ENCODE measurements at places on chromosomes 2 and 18.

GRCh38 chr2:144541396-144541795 is 21.5 kb upstream of the ZEB2 start:
- DNase-seq, result no peak

DNA sequence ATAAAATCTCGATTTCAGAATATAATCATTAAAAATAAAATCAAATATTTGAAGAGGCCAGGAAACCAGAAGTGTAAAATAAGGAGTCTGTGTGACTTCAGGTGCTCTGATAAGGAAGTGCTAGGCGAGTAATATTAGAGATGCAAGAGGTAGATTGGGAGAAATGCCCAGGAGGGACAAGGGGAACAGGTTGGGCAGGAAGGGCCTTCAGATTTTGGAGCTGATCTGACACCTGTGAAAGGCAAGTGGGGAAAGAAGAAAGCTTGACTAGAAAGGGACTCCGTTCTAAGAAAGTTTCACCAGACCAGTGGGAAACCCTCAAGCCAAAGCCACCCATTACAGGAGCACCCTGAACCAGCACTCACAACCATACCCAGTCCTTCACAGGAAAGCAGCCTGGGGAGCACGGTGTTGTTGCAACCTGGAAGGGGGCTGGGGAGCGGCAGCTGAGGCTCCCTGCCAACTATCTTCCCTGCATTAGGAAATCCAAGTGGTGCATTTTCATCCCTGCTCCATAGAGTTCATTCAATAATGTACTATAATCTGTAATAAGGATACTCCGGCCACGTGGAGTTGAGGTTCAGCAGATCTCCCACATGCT is 57.5 kb upstream of the GREB1L start:
- DNase-seq, result no peak

- DNase-seq, result no peak
Observed at GRCh38 chr2:15882761-15883497, 57.4 kb upstream of the MYCN start.

DNA sequence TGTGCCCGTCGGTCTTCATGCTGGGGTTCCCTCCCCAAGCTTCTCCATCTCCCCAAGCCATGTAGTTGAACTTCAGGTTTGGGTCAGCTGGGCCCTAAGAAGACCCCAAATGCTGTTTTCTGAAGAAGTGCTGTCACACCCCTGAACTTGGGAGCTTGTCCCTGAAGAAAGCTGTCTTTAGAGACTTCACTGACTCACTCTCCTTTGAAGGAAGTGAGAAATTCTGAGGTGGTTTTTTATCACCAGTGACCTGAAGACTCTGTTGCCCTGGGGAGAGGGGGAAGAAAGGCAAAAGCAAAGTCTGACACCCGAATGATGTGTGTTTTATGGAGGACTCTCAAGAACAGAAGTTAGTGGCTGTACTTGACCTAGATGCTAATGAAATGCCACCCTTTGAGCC is 83.6 kb upstream of the BCL2L11 start:
- no peak for DNase-seq

- no peak for DNase-seq
Observed at GRCh38 chr2:181174611-181175580, 194.5 kb downstream of the UBE2E3 start.

DNA sequence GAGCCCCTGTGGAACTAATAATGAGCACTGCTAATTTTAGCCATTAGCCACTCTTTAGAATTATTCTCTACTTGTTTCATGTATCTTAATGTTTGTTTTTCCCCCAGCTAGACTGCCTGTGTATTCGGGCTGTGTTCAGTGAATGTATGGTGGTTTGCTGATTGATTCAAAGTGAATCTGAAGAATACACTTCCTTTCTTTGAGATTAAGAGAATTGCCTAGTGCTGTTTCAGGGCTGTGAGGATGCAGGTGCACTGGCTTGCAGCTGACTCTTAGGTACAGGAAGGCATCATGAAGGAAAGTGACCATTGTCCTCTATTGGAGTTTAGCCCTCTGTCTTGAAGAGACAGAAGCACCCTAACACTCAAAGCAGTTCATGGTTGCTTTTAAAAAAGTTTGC is 138.7 kb downstream of the CERS6 start:
- DNase-seq, result no peak

GRCh38 chr2:8249769-8250168 is 432.1 kb upstream of the ID2 start:
- DNase-seq, result no peak

DNA sequence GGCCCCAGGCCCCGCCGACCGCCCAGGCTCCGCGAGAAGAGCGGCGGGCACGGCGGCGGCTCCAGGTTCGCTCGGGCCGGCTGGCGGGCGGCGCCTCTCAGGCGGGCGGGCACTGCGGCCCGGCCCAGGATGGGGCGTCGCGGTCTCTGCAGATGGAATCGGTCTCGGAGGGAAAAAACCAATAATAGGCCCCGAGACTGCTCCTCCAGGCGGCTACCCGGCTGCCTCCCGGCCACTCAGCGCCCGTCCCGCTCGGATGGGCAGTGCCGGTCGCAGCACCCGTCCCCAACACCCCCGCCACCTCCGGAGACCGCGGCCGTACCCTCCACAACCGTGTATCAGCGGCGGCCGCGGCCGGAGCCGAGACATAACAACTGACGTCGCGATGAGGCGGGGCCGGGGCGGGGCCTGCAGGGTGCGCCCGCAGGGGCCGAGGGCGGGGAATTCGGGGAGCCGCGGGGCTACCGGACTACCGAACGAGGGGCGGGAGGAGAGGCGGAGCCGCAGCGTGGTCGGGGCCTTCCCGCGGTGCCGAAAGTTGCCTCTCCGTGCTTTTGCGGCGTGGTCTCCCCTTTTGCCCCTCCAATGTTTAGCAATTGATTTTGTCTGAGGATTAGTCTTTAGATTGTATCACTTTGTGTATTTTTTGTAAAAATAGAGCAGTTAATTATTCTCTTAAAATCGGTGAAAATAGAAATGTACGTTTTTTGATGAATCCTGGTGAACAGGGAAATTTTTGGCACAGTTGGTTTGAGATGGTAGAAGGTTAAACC is at the start of gene RNF103:
TSS of gene RNF103 (minus strand) at position 372 of the 773 bp plus-strand sequence. CDS start 979 bp downstream, outside the sequence.
- DNase-seq, result peak; percentile 98

- DNase-seq, result no peak
Observed at GRCh38 chr2:101677658-101678057, 19.8 kb upstream of the MAP4K4 start.

DNA sequence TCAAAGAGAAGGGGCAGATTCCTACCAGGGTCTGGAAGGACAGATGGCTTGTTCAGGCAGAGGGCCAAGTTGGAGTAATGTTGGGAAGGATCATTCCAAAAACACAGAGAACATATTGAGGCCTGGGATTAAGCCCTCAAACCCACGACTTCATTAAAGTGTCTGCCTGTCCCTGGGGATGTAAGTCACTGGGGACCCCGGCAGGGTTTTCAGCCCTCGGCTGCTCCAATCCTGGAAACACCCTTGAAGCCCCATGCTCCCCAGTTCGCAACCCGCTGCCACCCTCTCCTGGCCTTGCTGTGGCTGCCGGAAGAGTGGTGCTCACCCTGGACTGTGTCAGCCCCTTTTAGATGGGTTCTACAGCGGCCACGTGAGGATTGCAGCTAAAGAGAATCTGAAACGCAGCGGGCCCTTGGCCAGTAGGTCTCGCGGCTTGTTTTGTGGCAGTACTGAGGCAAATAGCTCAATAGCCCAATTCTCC is 79.9 kb downstream of the EPAS1 start:
- no peak for DNase-seq

- DNase-seq, result peak; percentile 62
Observed at GRCh38 chr2:20225294-20226151, 593 bp upstream of the SDC1 start.

DNA sequence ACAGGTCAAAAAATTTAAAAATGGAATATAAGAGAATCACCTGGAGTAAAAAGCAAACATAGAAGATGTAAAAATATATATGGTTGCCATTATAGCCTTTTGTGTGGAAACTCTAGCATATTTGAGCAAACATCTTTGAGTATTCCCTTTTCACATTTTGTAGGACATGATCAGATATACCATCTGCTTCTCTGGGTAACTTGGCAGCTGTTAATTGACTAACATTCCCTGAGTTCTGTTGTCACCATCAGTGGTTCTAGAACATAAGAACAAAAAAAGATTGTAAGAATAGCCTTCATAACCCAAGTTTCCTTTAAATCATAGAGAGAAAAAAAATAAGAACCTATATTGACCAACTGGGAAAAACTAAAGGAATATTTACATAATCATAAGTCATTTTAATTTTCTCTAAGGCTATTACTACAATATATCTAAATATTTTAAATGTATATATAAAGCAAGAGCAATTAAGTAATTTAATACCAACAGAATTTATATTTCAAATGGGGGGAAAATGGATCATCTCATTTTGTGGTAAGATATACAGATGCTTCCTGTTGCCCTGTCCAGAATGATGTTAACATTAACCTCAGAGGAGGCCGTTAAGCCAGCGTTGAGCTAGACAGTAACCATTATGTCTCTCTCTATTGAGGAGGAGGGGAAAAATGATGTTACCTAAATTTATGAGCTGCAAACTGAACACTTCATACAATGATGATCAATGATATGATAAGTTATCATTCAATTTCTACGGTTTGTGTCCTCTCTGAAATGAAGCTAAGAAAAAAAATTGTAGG is 9.8 kb upstream of the INO80D start:
- DNase-seq, result no peak

- no peak for DNase-seq
Observed at GRCh38 chr2:75586971-75587370, 26.2 kb upstream of the EVA1A start.

GRCh38 chr2:201150454-201151020 is 32.4 kb upstream of the CASP10 start:
- DNase-seq, result no peak

DNA sequence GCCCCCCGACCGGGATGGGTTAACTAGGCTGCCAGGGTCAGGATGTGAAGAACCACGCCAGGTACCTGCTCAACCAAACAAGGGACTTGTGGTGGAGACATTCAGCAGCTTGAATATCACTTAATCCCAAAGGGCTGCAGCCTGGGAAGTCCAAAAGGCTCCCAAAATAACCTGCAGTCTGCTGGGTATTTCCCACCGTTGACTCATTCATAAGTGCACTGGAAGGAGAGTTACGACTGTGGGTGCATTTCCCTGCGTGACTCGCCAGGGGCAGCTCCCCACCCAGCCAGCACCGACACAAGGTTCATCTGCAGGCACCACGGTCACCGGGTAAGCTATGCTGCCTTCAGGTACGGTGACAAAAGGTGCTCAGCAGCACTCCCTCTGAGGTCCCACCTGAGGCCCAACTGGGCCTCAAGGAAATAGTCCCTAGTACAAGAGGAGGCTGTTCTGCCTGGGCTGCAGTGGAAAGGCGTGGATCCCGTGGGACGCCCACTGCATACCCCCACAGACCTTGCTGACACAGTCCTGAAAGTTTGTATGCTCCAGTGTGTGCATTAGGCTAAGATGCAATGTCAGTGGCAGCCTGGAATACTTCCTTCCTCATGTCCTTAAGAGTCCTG is 86.5 kb downstream of the UXS1 start:
- DNase-seq, result peak; percentile 32

DNA sequence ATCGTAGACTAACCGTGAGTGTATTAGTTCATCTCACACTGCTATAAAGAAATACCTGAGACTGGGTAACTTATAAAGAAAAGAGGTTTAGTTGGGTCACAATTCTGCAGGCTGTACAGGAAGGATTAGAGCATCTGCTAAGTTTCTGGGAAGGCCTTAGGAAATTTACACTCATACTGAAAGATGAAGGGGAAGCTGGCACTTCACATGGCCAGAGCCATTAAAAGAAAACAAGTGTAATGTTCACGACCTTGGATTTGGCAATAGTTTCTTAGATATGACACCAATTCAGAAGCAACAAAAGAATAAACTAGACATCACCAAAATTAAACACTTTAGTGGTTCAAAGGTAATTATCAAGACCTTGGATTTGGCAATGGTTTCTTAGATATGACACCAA is 23.8 kb downstream of the ABCB11 start:
- no peak for DNase-seq

DNA sequence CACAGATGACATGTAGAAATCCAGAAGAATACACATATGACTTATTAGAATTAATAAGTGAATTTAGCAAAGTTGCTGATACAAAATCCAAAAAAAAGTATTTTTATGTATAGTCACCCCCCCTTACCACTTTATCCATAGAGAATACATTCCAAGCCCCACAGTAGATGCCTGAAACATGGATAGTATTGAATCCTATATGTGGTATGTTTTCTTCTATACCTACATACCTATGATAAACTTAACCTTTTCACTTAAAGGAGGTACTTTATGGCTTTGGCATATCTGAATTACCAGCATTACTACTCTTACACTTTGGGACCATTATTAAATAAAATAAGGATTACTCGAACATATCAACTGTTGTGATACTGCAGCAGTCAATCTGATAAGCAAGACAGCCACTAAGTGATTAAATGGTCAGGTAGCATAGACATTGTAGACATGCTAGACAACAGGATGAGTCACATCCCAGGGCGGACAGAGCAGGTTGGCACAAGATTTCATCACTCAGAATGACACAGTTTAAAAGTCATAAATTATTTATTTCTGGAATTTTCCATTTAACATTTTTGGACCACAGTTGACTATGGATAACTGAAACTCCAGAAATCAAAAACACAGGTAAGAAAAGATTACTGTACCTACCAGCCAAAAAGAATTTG is 208.2 kb upstream of the CHAC2 start:
- no peak for DNase-seq

DNA sequence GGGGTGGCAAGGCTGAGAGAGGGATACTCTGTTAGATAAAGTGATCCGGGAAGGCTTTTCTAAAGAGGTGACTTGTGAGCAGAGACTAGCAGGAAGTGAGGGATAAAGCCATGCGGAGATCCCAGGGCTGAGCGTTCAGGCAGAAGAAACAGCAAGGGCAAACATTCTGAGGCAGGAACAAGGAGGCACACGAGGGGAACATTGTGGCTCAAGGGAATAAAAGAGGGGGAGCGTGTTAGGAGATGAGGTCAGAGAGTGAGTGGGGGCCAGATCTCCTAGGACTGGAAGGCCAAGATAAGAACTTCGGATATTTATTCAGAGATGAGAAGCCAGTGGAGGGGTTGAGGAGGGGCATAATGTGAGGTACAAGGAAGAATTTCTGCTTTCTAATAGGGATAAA is 67.1 kb downstream of the ACTR2 start:
- no peak for DNase-seq

GRCh38 chr2:164110515-164110914 is 374.7 kb upstream of the FIGN start:
- DNase-seq, result no peak

DNA sequence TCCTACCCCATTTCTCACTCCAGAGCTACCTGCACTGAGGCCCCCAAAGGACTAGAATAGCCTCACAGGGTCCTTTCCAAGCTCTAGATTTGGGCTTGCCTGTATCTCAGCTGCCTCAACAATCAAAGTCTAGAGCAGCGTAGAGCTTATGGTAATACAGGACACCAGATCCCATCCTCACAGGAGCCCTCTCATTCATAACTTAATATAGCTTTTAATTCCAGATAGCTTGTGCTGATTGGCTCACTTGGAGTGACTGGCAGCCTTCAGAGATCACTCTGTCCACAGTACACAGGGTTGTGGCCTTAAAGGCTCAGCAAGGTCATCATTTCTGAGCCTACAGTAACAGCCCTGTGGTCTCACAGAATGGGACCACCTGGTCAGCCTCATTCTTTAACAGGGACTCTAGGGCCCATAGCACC is 51.4 kb downstream of the ZFP36L2 start:
- DNase-seq, result no peak

- DNase-seq, result no peak
Observed at GRCh38 chr2:2146969-2147900, 183.8 kb downstream of the MYT1L start.

Measured in AG20443 (cell line).